ENCODE measurements at places on chromosomes 2 and 18. TPM values are rescaled to one million over a fixed set of nuclear protein-coding genes. Genes with fewer than 3 reads are reported as not detected.

UGT1A10 gene
- total RNA-seq: not detected

ACVR1C gene
- total RNA-seq: 0.40 TPM

GRCh38 chr2:152566728-152567069 lies 150.6 kb downstream of the PRPF40A start:
- DNase-seq: peak; percentile 64
- 0 out of 2 replicates have a peak, but pooled peaks cover 3% of the 10 kb centered on the region for H3K36me3 ChIP-seq
- H3K4me3 ChIP-seq: no peak overlapping the region
- H3K27ac ChIP-seq: peak overlapping the region; percentile 36

DNA sequence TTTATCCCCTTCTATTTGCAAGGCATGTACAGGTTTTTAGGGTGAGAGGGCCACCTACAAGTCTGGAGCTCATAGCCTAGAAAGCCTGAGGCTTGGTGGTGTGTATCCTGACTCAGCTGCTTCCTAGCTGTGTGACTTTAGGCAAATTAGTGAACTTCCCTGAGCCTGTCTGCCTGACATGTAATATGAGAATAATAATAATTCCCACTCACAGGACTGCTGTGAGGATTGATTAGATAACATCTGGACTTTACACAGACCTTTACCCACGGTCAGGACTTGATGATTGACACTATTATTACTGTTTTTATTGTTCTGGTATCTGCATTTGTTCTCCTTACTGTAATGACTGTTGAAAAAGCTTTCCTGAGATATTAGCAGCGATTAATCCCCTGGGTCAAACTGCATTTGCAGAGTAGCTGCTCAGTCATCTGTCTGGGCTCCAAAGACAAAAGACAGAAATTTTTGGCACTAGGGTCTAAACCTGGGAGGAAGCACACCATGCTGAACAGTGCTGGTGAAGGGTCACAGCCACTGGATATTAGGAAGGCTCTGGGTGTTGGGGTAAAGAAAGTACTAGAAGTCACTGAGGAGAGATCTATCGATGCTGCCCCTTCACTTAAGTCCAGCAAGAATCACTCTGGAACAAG lies 276.5 kb upstream of the FN1 start:
- H3K27ac ChIP-seq: peak overlapping the region; percentile 68
- H3K36me3 ChIP-seq: no peaks in the 10 kb centered on the region
- no peak for DNase-seq
- no peak overlapping the region for H3K4me3 ChIP-seq
- H3K4me1 ChIP-seq: peaks cover 40% of the 10 kb centered on the region

- H3K27me3 ChIP-seq: no peaks in the 10 kb centered on the region
- H3K4me3 ChIP-seq: no peak overlapping the region
- H3K4me1 ChIP-seq: no peaks in the 10 kb centered on the region
- H3K27ac ChIP-seq: no peak overlapping the region
- DNase-seq: no peak
Measured at GRCh38 chr18:74513149-74513882, 17.2 kb downstream of the CNDP2 start.

GRCh38 chr2:13522917-13523821 lies 806.4 kb downstream of the TRIB2 start:
- no peaks in the 10 kb centered on the region for H3K27me3 ChIP-seq
- no peak overlapping the region for H3K27ac ChIP-seq
- no peak overlapping the region for H3K4me3 ChIP-seq
- H3K36me3 ChIP-seq: no peaks in the 10 kb centered on the region
- peak; percentile 68 for DNase-seq

DNA sequence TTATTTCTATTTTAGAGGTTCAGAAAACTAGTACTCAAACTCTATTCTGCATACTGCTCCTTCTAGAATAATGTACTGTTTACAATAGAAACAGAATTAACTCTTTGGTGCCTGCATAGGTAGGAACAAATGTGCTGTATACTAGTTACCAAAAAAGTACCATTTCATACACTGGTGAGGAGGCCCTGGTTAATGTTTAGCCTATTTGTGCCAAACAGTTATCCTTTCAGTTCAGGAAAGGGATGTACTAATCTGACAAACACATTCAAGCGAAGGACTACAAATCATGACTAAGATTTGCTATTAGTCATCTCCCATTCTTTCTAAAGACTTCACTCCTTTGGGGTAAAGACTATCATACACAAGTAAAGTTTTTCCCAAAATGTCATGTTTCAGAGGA lies 47.4 kb downstream of the EXOC6B start:
- peak; percentile 84 for DNase-seq
- peak overlapping the region; percentile 2 for H3K27ac ChIP-seq
- no peak overlapping the region for H3K4me3 ChIP-seq
- H3K36me3 ChIP-seq: no peaks in the 10 kb centered on the region
- H3K27me3 ChIP-seq: no peaks in the 10 kb centered on the region
- peaks cover 30% of the 10 kb centered on the region for H3K4me1 ChIP-seq

GRCh38 chr18:74454279-74454751 lies 2.8 kb downstream of the DIPK1C start:
- no peaks in the 10 kb centered on the region for H3K36me3 ChIP-seq
- peaks cover 93% of the 10 kb centered on the region for H3K27me3 ChIP-seq
- DNase-seq: no peak
- H3K27ac ChIP-seq: no peak overlapping the region
- no peaks in the 10 kb centered on the region for H3K4me1 ChIP-seq

Data from PC-3 (cell line).